Stimulated activated CD4-positive, alpha-beta T cell treated with anti-CD3 and anti-CD28 coated beads, TNF-alpha, amount 100 ng/mL, for 4 hours (primary cell): ENCODE measurements at places on chromosomes 2 and 18.
A peak's percentile ranks its signal among the peaks of the same experiment; 100 is the strongest.

- no peak for DNase-seq
Observed at GRCh38 chr2:200635251-200635650, 49.4 kb downstream of the AOX1 start.

DNA sequence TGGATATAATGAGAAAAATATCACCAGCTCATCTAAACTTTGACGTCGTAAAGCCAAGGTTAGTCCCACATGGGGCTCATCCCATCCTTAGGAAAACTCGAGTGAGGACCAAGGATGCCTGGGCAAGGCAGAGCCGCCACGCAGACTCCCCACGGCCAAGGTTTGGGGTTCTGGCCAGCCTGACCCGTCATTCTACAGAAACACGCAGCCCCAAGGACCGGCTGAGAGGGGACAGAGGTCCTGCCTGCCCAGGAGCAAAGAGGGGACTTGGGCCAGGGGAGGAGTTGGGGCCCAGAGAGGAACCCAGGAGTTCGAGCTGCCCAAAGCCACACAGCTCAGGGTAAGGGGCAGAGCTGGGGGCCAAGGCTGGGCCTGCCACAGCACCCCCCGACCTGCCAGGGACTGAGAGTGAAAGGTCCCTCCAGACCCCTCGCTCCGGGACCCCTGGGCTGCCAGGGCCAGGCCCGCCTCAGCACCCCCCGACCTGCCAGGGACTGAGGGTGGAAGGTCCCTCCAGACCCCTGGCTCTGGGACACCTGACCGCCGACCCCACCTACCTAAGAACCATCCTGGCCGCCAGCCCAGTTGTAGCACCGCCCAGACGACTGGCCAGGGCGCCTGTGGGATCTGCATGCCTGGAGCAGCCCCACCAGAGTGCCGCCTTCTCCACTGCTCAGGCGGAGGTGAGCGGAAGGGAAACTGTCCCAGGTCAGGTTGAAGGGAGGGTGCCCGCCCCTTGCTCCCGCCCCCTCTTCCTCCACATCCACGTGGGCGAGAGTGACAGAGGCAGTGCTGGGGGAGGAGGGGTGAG is at the start of gene PDCD1:
TSS of gene PDCD1 (minus strand) at position 689 of the 811 bp plus-strand sequence. CDS start at position 633, 56 bp downstream.
- DNase-seq, result peak; percentile 56

GRCh38 chr2:65915273-65915672 is 482.9 kb upstream of the SPRED2 start:
- DNase-seq, result no peak

- DNase-seq, result no peak
Observed at GRCh38 chr2:45273412-45274249, 264.4 kb upstream of the SIX2 start.

DNA sequence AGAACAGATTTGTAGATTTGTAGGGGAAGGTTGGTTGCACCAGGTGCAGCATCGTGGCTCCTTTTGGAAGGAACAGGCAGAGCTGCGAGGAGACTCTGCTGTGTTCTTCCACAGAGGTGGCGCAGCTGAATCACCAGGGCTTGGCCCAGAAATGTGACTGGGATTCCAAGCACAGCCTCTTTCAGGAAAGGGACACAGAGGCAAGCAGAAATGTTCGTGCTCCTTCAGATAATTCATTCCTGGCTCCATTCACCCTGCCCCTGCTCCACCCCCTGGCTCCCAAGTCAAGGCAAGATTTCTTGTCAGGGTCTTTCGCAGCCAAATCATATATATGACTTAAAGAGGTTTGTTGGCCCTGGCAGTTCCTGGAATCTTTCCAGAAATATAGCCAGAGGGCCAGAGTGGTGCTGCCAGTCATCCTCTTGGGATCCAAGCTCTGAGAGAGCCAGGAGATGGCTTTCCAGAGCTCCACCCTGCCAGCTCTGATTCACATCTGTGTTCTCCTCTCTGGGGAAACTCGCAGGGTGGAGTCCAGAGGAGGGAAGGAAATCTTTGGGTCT is 203.9 kb upstream of the TANK start:
- DNase-seq, result no peak

- DNase-seq, result peak; percentile 4
Observed at GRCh38 chr2:157302492-157303099, 23.0 kb downstream of the ERMN start.

GRCh38 chr2:102540882-102541281 is 67.9 kb downstream of the SLC9A4 start:
- no peak for DNase-seq

GRCh38 chr2:188307850-188308283 is 16.2 kb downstream of the GULP1 start:
- no peak for DNase-seq

DNA sequence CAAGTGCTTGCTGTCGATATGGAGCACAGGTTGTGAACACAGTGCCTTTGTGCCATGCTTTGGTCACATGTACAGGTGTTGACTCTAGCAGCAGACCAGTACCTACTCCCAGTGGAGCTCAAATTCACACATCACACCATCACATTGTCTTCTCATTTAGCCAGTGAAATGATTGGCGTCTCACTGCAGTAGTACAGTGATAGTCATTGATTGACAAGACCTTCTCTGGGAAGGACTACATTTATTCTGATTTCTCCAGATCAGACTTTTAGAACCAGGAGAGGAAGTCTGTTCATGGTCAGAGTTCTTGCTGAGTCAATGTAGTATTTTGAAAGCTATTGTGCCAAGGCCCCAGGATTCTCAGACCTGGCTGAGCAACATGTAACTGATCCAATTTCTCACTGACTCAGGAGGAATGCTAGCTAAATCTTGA is 75.2 kb downstream of the FMNL2 start:
- DNase-seq, result no peak

DNA sequence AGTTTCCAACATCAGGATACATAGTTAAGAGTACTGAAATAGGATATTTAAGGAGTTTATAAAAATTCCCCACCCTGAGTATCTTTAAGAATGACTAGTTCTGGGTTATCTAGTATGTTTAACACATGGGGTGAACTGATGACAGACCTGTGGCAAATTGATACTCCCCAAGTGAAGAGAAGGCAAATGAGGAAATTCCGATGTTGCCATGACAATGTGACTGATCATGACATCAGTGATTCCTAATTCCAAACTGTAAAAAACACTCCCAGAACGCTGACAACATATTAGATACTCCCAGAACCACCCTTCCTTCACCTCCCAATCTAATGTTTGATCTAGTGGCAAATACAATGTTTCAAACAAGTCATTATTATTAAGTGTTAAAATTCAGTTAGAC is 77.6 kb downstream of the RBMS1 start:
- no peak for DNase-seq
